ENCODE measurements at places on chromosomes 7 and 10. TPM values are rescaled to one million over a fixed set of nuclear protein-coding genes. Genes with fewer than 3 reads are reported as not detected.

GRCh38 chr10:43109671-43110249 lies 28.5 kb upstream of the CSGALNACT2 start:
- no peak overlapping the region for H3K27ac ChIP-seq
- peaks cover 4% of the 10 kb centered on the region for H3K4me1 ChIP-seq
- no peak overlapping the region for H3K4me3 ChIP-seq
- H3K27me3 ChIP-seq, result peaks cover 4% of the 10 kb centered on the region

- no peak overlapping the region for H3K4me3 ChIP-seq
- H3K27me3 ChIP-seq, result no peaks in the 10 kb centered on the region
- DNase-seq, result no peak
These were observed 14.8 kb upstream of the UPP1 start for GRCh38 chr7:48074204-48074654.

DNA sequence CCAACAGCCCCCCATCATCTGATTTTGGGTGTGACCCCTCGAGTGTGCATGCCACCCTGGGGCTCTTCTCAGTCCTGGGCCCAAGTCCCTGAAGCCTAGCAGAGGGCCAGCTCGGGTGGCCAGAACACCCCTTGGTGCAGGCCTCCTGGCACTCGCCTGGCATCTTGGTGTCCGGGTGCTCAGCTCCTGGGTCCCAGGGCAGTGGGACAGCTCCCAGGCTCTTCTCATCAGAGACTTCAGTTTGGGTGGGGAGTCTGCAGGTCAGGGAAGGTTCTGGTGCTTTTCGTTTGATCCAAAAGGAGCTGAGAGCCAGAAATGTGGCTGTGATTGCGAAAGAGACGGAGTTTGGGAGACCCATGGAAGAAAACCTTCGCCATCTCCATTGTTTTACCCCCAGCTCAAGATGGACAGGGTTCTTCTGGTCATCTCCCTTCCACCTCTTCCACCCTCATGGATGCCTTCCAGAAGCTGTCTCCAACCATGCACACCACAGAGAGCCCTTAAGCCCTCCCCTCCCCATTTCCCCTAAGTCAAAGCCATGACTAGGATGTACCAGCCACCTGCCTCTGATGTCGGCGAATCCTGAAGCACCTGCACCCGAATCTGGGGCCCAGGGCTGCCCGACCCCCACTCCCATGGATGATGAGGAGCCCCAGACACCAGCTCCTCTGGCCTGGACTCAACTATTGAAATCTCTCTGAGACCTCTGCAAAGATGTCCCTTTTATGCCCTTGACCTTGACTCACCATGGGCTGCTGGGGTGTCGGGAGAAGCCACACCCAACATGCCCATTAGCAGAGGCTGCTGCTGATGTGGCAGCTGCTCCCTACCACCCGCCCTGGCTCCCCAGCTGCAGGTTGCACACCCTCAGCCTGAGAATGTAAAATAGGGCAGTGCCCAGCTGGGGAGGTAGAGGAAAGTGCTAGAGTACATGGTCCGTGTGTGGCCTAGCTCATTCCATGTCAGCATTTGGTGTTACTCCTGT lies 55.3 kb downstream of the ADCYAP1R1 start:
- H3K27ac ChIP-seq, result no peak overlapping the region
- no peak overlapping the region for H3K4me3 ChIP-seq

GRCh38 chr10:58063861-58064480 lies 203.7 kb downstream of the IPMK start:
- H3K36me3 ChIP-seq, result no peaks in the 10 kb centered on the region
- no peak for DNase-seq
- no peak overlapping the region for H3K27ac ChIP-seq
- H3K4me1 ChIP-seq, result peaks cover 3% of the 10 kb centered on the region

DNA sequence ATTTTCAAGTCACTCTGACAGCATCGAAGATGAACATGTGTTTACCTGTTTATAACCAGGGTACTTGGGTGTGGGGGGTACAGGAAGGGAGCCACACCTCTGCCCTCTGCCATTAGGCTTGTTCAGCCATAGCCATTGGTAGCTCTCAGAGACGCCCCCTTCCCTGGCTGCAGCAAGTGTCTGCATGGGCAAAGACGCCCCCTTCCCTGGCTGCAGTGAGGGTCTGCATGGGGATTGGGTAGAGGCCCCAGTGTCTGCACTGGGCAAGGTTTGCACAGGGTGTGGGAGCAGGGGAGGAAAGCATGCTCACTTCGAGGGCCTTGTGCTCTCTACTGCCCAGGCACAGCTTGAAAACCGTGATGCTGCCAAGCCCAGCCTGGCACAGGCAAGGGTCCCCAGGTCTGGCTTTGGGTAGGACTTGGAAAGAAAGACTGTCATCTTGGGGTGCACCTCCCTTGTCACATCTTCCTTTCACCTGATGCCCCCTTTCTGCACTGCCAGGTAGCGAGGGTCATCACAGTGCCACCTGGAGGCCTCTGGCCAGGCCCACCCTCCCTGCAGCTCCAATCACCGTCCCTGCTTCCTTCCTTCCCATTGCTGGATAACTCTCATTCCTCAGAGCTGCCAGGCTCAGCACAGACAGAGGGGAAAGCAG lies 3.7 kb downstream of the TMEM225B start:
- H3K36me3 ChIP-seq, result no peaks in the 10 kb centered on the region
- H3K27ac ChIP-seq, result no peak overlapping the region
- DNase-seq, result no peak
- H3K4me3 ChIP-seq, result no peak overlapping the region

DNA sequence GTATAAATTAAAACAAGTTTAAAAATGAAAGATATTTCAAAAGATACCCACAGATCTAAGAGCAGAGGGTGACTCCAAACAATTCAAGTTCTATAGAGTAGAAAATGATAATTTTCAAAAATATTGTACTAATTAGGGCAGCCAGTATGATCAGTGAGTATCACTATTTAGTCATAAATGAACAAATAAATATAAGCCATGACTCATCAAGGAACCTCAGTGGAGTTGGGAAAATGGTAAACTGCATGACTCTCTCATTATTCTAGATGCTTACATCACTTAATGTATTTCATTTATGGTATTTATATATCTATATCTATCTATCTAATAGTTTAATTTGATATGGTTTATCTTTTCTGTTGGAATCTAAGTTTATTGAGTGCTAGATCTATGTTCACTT lies 94.3 kb downstream of the THSD7A start:
- H3K27ac ChIP-seq, result no peak overlapping the region
- no peaks in the 10 kb centered on the region for H3K4me1 ChIP-seq
- no peaks in the 10 kb centered on the region for H3K36me3 ChIP-seq
- DNase-seq, result no peak
- H3K27me3 ChIP-seq, result no peaks in the 10 kb centered on the region
- no peak overlapping the region for H3K4me3 ChIP-seq

DNA sequence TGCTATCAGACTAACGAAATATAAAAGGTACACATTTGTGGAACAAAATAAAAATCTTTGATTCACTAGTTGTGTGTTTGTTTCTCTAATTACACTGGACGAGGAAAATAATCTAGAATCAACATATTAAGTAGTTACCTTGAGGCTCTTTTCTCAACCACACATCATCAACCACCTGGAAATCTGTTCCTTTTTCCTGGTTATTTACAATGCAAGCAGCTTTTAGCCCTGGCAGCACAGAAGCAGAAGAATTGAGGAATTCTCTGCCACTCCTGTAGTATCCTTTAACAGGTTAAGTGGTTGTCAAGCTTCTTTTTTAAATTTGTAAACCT lies 23.7 kb downstream of the NUP42 start:
- H3K4me1 ChIP-seq, result peaks cover 12% of the 10 kb centered on the region
- H3K27me3 ChIP-seq, result peaks cover 20% of the 10 kb centered on the region
- DNase-seq, result no peak
- H3K4me3 ChIP-seq, result peak overlapping the region; percentile 35

GRCh38 chr7:1492640-1493039 lies 11.5 kb downstream of the INTS1 start:
- H3K4me3 ChIP-seq, result no peak overlapping the region
- peaks cover 42% of the 10 kb centered on the region for H3K36me3 ChIP-seq
- DNase-seq, result no peak
- no peak overlapping the region for H3K27ac ChIP-seq

The TBC1D12 gene
- 0.39 TPM for total RNA-seq

The KIAA1549 gene
- 0.46 TPM for total RNA-seq

Measured in activated CD4-positive, alpha-beta T cell treated with anti-CD3 and anti-CD28 coated beads for 36 hours (primary cell).